ENCODE measurements at places on chromosomes 13 and 19. TPM values are rescaled to one million over a fixed set of nuclear protein-coding genes. Genes with fewer than 3 reads are reported as not detected.

- H3K27me3 ChIP-seq: peaks cover 6% of the 10 kb centered on the region
- H3K4me1 ChIP-seq: no peaks in the 10 kb centered on the region
- DNase-seq: no peak
- H3K4me3 ChIP-seq: no peak overlapping the region
- H3K27ac ChIP-seq: no peak overlapping the region
- H3K36me3 ChIP-seq: no peaks in the 10 kb centered on the region
Observed at GRCh38 chr19:28020619-28021258, 1192.2 kb downstream of the UQCRFS1 start.

- DNase-seq: no peak
- H3K36me3 ChIP-seq: peaks cover 1% of the 10 kb centered on the region
- H3K27ac ChIP-seq: peak overlapping the region; percentile 50
- H3K4me1 ChIP-seq: peaks cover 27% of the 10 kb centered on the region
Observed at GRCh38 chr19:40797166-40797962, 1.6 kb upstream of the EGLN2 start.

- peaks cover 17% of the 10 kb centered on the region for H3K27me3 ChIP-seq
- peak overlapping the region; percentile 81 for H3K4me3 ChIP-seq
- H3K36me3 ChIP-seq: no peaks in the 10 kb centered on the region
- peaks cover 24% of the 10 kb centered on the region for H3K4me1 ChIP-seq
- no peak for DNase-seq
- peak overlapping the region; percentile 19 for H3K27ac ChIP-seq
Observed at GRCh38 chr19:48645620-48646000, 377 bp downstream of the CA11 start.

GRCh38 chr19:41922585-41922984 lies 5.7 kb downstream of the ERFL start:
- H3K27me3 ChIP-seq: peaks cover 22% of the 10 kb centered on the region
- no peaks in the 10 kb centered on the region for H3K36me3 ChIP-seq
- peaks cover 8% of the 10 kb centered on the region for H3K4me1 ChIP-seq
- no peak for DNase-seq
- no peak overlapping the region for H3K27ac ChIP-seq

Gene UBE2M
- 119 TPM for total RNA-seq

- no peak for DNase-seq
- no peak overlapping the region for H3K27ac ChIP-seq
- H3K36me3 ChIP-seq: peaks cover 18% of the 10 kb centered on the region
- H3K4me1 ChIP-seq: peaks cover 2% of the 10 kb centered on the region
- H3K4me3 ChIP-seq: no peak overlapping the region
Observed at GRCh38 chr13:50214514-50214913, 199.3 kb downstream of the KCNRG start.

- no peak overlapping the region for H3K27ac ChIP-seq
Observed at GRCh38 chr19:28836421-28836820, 376.5 kb downstream of the UQCRFS1 start.

Data from neural crest cell (in vitro differentiated cells).